GM20000 (cell line): ENCODE measurements at places on chromosomes 2 and 18.
A peak's percentile ranks its signal among the peaks of the same experiment; 100 is the strongest.

DNA sequence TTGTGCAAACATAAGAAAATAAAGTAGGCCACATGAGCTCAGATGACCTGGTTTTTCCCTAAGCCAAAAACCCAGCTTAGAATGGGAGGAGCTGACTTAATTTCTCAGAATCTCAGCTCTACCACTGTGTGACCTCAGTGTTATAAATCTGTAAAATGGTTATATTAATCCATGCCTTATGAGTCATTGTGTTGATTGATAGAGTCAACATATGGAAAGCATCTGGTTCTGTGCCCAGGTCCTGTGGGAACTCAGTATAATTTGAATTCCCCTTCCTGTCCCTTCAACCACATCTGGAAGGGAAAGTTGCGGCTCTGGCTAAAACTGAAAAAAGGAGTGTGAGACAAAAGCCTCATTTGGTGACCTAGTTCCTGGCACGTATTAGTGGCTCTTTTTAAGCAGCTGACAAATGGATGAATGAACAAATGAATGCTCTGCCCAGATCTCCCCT is 25.7 kb downstream of the TMEM177 start:
- no peak for DNase-seq

DNA sequence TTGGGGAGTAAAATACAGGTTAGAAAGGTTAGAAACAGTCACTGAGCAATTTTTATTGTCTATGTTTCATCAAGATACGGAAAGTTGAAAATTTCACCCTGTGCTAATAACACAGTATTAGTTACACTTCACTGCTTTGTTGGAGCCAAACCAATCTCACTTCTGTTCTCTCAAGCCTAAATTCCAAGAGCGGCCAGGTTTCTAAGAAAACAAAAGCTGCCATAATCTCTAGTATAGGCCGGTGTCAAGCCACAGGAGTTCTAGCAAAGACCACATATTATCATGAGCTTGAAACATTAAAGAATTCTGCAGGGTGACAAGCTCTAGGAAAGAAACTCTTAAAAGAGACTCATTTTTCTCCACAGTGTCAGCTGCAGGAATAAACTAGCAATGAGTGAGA is 128.7 kb downstream of the TXNL1 start:
- no peak for DNase-seq

GRCh38 chr2:7515327-7515726 is 598.1 kb downstream of the RNF144A start:
- no peak for DNase-seq

DNA sequence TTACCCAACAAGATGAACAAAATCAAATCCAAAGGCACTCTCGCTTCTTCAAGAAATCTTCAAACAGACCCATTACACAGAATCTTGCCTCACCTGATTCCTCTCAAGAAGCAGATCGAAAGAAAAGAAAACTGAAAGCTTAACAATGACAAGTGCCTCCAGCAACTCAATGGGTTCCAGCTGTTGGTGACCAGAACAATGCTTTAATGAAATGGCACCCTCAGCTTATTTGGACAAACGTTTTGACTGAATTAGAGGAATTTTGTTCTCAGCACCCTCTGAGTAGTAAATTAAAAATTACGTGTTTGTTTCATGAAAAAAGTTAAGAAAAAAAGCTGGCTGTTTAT is 211.0 kb downstream of the ZNF521 start:
- DNase-seq, result no peak

GRCh38 chr18:22466608-22467395 is 49.1 kb upstream of the CTAGE1 start:
- DNase-seq, result no peak

GRCh38 chr2:33494155-33494779 is 17.8 kb downstream of the RASGRP3 start:
- DNase-seq, result no peak

GRCh38 chr2:27261926-27262298 is 935 bp downstream of the SLC30A3 start:
- DNase-seq, result no peak

GRCh38 chr2:9135822-9136558 is 70.6 kb upstream of the ASAP2 start:
- no peak for DNase-seq

GRCh38 chr2:54908591-54908990 is 141.7 kb downstream of the RTN4 start:
- DNase-seq, result no peak

DNA sequence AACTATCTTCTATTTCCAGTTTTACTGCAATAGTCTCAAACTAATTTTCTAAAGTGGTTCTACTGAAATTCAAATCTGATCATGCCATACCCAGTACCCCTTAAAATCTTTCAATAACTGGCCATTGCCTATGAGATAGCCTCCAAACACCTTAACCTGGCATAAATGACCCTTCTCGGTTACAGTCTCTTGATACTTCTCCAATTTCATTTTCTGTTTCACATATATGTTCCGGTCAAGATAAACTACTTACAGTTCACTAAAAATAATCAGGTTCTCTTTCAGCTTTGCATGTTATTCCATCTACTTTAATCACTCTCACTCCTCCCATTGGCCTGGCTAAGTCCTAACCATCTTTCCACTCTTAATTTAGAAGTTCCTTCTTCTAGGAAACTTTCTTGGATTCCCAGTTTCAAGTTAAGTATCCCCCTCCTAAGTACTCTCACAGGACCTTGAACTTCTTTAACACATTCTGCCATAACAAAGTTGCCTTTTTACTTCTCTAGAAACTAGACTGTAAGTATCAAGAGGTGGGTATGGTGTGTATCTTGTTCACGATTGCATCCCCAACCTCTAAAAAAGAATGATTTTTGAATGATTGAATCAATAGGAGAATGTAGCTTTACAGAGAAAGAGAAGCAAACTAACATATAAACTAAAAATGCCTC is 110.2 kb upstream of the RBBP8 start:
- DNase-seq, result peak; percentile 34

GRCh38 chr2:107072150-107072940 is 186.4 kb upstream of the ST6GAL2 start:
- no peak for DNase-seq

DNA sequence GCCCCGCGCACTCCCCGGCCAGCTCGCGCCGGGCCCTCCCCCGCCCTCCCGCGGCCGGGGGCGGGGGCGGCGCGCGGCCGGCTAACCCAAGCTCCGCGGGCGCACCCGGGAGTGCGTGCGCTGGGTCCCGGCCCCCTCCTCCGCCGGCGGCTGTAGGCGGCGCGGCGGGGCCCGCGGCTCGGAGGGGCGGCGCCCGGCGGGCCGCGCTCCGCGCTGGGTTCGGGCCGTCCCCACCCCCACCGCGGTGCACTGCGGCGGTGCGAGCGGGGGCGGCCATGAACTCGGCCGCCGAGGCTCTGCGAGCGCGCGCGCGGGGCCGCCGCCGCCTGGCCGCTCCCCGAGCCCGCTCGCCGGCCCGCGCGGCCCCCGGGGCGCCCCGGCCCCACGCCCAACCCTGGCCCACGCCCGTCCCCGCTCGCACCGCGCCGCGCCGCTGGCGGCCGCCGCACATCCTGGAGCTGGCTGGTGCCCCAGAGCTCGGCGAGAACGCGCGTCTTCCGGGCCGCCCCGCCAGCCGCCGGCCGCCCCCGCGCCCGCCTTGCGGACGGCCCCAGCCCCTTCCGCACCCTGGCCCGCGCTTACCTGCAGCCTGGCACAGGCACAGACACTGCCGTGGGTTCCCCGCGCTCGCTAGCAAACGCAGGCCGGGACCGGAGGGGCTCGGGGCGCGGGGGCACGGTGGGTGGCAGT is at the start of gene ZBTB14:
ZBTB14 (minus strand) TSS at position 496 of the 690 bp plus-strand sequence. CDS start 2,480 bp downstream, outside the sequence.
- peak; percentile 89 for DNase-seq

DNA sequence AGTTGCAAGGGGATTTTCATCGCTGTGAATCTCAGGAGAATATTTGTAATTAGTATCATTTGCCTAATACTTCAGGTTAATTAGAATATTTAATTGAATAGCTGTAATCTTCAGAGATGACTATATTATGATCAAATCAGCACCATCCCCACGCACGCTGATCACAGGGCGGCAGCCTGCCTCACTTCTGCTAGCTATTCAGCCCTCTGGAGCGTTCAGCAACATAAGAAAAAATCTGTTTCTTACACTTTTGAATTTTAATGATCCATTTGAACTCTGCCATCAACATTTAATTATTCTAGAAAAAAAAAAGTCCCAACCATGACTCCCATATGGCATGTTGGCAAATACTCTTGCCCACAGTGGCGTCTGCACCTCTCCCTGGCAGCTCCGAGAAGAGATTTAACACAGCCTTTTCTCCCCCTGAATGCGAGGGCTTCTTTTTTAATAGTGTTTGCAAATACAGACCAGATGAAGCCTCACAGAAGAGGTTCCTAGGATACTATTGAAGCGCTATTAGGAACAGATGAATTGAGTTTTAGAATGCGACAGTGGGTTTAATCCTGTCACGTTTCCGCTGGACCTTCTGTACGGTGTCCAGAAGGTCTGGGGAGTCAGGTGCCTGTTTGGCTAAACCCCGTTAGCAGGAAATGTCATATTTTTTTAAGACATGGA is 731.9 kb upstream of the SALL3 start:
- DNase-seq, result no peak

- no peak for DNase-seq
Observed at GRCh38 chr2:1869248-1869647, 124.9 kb upstream of the PXDN start.

DNA sequence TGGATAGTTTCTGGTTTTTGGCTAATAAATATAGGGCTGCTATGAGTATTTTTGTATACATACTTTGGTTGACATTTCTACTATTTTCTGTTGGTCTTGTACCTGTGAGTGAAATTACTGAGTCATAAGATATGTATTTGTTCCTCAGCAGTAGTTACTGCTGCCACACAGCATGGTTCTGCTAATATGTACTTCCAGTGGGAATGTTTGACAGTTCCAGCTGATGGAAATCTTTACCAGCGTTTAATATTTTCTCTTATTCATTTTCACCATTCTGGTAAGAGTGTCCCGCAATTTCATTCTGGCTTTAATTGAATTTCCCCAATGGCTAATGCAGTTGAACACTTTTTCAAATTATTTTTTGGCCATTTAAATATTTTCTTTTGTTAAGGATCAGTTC is 57.9 kb upstream of the IL1R1 start:
- no peak for DNase-seq

DNA sequence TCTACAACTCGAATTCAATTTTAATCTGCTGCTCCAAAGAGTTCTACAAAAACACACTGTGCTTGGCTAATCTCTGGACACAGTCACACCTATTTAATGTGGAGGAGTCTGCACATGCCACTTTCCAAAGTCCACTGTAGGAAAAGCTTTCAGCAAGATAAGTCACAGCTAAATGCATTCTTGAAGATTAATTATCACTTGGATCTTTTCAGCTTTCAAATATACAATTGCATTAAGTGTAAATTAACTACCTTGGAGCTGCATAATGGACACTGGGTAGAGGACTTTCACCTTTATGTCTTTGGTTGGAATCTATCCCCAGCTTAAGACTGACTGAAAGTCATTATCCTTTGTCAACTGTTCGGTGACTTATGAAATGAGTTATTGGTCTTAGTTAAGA is 565.1 kb downstream of the PIK3C3 start:
- DNase-seq, result no peak

DNA sequence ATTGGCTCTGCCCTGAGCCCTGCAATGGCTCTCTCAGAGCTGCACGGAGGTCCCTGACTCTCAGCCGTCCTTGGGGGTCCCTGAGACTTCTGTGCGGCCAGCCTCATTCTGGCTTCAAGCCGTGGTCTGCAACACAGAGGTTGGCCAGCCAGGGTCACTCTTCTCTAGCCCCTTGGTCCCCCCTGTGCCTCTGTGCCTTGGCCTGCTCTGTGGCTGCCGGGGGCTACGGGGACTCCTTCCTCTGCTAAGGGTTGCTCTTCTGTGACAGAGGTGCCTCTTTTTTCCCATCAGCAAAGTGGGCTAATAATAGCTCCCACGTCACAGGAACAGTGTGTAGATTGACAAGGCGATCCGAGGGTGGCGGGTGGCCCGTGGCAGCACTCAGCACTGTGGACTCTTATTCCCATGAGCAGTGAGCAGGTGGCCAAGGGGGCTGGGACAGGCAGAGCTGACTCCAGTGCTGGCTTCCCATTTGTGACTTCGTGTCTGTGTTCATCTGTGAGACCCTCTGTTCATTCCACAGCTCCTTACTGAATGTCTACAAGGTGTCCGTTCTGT is 19.4 kb downstream of the INHBB start:
- no peak for DNase-seq

DNA sequence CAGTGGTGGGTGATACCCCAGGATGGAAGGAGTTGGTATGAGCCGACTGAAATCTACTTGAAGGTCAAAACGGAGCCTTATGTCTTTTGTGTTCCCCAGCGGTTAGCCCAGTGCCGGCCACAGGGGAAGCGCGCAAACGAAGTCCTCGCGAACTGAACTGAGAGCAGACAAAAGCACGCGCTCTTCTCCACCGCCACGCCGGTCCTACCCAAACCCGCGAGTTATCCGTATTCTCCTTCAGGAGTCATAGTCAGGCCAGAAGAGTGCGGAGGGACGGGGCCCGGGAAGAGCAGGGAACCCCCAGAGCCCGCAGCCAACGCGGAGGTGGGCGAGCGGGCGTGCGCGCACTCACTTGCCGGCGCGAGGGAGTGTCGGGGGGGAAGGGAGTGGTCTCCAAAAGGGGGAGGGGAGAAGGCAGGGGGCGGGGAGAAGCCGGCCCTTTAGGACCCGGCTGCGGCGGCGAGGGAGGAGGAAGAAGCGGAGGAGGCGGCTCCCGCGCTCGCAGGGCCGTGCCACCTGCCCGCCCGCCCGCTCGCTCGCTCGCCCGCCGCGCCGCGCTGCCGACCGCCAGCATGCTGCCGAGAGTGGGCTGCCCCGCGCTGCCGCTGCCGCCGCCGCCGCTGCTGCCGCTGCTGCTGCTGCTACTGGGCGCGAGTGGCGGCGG is at the start of gene IGFBP2:
IGFBP2 (plus strand) TSS at position 469 of the 664 bp plus-strand sequence; CDS start at position 573, 104 bp downstream.
- DNase-seq, result peak; percentile 78

DNA sequence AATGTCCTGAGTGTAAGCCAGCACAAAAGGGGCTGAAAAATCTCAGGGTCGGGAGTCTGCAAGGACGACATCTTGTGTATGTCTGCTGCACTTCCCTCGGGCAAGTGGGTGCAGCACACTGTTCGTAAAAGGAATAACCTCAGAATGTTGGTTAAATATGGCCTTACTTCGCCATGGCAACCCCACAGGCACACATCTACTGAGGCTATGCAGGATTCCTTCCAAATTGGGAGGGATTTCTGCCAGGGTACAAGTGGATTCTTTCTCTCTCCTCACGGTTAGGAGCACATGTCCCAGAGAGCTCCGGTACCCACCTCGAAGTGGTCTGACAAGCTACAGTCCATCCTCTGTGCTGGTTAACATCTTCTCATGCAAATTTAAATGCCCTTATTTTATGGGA is 277.7 kb upstream of the PXDN start:
- DNase-seq, result no peak

DNA sequence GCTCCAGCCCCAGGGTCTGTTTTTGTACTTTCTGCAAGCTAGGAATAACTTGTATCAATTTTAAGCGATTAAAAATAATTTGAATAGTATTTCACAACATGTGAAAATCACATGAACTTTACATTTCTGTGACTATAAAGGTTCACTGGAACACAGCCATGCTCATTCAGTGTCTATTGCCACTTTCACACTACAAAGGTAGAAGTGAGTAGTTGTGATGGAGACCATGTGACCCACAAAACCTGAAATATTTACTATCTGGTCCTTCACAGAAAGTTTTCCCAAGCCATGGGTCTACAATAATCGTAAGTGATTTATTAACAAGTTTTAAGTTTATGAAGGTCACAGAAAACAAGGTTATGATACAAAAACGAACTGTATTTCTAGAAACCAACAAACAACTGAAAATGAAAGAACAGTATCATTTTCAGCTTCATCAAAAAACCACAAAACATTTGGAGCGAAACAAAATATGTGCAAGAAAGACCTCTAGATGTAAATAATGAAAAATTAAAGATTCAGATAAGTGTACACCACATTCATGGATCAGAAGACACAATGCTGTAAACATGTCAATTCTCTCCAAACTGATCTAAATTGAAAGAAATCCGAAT is 68.9 kb upstream of the DNER start:
- DNase-seq, result no peak

- DNase-seq, result no peak
Observed at GRCh38 chr2:40353231-40353630, 98.7 kb downstream of the SLC8A1 start.
